NCI-H1930 (cell line): ENCODE measurements at places on chromosomes 16 and 17.

- DNase-seq: no peak
These were observed 4.1 kb upstream of the NAGS start for GRCh38 chr17:44000141-44000860.

DNA sequence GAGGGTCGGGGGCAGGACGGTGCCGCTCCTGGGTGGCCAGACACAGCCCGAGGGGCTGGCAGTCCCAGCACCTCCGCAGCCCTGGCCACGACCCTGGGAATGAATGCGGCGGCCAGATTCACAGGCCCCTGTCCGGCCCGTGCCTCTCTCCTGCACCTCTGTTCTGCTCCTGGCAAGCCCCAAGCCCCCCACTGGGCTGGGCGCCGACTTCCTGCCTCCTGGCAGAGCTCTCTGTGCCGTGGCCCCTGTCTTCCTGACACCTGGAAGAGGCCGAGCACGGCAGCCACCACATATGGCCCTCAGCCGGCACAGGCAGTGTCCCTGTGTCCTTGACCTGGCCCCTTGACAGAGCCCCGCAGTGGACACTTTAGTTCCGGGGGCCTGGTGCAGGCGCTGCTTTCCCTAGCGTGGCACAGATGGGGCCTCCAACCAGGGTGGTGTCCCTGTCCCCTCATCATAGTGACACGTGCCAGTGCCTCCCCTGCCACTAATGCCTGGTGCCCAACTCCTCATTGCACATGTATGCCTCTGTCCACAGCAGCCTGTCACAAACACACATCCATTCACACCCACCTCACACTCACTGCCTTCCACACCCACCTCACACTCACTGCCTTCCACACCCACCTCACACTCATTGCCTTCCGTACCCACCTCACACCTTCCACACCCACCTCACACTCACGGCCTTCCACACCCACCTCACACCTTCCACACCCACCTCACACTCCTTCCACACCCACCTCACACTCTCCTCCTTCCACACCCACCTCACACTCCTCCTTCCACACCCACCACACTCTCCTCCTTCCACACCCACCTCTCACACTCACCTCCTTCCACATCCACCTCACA is 110.6 kb upstream of the PLCG2 start:
- DNase-seq: no peak

DNA sequence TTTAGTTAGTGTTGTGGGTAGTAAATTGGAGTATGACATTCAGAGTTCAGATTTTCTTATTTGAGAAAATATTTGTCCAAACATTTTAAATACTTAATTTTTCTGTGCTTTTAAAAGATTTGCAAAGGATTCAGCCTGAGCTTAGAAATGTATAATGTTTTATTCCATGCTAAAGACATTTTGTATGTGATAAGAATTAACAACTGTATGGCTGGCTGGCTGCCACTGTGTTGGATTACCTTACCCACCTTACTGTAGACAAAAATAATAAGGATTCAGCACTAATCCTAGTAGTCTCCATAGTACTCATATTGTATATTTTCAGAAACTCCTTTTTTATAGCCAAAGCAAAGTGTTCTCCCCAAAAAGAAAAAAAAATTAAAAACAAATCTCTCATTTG is 74.8 kb downstream of the TANC2 start:
- no peak for DNase-seq

DNA sequence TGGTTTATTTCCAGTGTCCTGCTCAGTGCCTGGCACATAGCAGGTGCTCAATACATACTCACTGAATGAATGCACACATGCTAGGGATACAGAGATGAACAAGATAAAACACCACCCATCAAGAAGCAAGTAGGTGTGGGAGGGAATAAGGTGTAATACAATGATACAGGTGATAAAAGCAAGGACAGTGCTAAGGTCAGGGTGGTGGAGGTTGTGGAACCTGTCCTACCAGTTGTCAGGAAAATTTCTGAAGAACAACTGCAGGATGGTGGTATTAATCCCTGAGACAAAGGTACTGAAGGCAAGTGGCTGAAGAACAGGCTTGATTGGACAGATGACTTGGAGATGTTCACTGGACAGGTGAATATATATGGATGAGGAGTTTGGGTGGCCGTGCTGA is 1.8 kb downstream of the KNOP1 start:
- DNase-seq: no peak

GRCh38 chr17:17944743-17945142 is 27.5 kb downstream of the TOM1L2 start:
- DNase-seq: no peak

- no peak for DNase-seq
These were observed 130.4 kb downstream of the C16orf78 start for GRCh38 chr16:49504023-49504364.

DNA sequence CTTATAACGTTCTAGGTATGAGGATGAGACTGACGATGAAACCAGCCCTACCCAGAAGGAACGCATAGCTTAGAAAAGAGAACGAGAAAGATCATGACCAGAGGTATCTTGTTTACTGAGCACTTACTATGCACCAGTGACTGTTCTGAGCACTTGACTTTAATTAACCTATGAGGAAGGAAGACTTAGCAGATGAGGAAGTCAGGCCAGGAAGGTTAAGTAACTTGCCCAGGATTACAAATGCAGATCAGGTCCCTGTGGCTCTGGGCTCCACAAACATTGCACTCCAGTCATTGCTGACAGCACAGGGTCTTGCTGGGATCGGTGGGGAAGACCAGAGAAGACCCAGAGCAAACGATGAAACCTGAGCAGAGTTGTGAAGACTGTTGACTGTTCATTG is 7.1 kb downstream of the KRT13 start:
- no peak for DNase-seq

DNA sequence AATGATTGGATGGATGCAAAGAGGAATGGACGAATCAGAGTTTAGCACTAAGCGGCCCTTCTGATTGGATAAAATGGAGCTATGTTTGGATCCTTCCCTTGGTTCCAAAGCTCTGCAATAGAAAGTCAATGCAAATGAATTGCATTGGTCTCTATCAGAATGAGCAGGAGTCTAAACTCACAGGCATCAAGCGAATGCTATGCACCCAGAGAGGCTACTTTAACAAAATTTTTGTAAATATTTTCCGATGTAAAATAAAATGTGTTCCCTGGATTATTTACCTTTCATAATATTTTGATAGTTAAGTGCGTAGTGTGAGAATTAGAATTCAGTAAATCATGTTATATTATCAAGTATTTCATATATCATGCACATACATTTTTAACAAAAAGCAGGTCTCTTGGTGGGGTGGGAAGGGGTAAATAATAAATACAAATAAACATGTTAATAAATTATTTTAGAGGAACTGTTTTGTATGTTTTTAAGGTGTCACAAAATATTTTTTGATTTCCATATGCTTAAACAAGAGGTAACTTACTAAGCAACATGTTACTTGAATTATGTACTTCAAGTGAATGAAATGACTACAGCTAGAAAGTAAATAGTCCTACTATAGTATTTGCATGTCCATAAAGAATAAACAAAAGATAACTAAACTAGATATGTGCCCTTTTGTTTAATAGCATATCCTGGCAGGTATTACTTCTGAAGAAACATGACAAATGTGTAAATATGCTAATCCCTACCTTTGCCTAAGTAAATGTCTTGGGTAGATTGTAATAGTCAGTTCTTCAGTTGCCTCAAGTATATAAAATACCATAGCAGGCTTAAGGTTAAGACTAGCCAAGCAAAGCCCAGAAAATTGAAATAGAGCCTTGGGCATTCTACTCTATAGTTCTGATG is 4.4 kb upstream of the UNK start:
- DNase-seq: no peak
